Midbrain (tissue), 1 donor: ENCODE measurements at places on chromosomes 13 and 19.
A peak's percentile ranks its signal among the peaks of the same experiment; 100 is the strongest.

GRCh38 chr19:40685563-40685962, 4.9 kb downstream of the NUMBL start:
- no peak for DNase-seq

DNA sequence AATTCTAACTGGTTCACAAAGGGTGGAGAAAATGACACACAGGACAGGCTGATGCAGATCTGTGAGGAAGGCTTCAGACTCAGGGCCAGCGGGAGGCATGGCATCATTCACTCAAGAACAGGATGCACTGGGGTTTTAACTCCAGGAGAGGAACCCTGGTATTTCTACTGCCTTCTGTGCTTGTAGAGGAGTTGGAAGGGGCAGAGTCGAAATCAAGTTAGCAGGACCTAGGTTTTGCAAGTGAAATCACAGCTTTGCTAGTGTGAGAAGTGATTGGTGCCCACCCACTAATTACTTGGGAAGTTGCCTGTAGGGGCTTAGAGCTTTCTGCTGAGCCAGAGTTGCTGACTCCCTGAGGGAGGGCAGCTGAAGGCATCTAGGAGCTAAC, 92.7 kb downstream of the AKAP11 start:
- no peak for DNase-seq

DNA sequence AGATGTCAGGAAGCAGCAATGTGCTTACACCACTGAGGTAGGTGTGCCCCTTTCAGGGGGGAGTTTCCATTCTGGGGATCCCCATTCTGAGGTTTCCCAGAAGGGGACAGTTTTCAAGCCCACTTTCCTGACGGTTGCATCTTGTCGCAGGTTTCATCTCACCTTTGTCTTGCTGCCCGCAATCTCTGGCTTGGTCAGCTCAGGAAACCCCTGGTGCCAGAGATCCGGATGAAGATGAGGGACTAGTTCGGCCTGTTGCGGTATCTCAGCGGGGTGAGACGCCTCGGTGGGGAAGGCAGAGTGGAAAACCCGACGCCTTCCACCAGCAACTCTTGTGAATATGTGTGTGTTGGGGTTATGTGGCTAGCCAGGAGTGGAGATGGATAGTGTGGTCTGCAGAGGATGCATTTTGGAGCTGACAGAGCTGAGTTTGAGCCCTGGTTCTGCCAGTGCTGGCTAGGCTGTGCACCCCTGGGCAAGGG, 13.1 kb downstream of the TNFSF9 start:
- no peak for DNase-seq

GRCh38 chr19:19628501-19629134, 598 bp upstream of the LPAR2 start:
- DNase-seq: no peak

GRCh38 chr13:86731987-86732386, 932.8 kb upstream of the SLITRK6 start:
- DNase-seq: no peak

- DNase-seq: no peak
These were observed 3.5 kb upstream of the SBNO2 start for GRCh38 chr19:1177322-1178114.

DNA sequence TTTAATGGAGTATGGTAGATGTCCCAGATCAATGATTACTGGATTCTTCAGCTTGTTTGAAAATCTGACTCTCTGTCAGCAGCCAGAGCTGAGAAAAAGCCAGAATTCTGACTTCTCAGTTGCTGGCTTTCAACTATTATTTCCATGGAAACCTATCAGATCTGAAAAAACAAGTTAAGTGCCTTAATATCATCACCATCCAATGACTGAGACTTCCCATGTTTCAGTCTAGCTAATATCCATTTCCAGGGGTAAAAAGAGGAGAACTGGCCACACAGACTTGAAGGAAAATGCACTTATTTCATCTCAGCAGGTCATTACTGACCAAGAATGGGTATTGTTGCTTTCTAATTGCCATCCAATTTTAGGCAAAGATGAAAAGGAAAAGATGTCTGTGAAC, 75.2 kb downstream of the TNFSF11 start:
- DNase-seq: no peak

GRCh38 chr13:114025714-114026431, 52.0 kb upstream of the C13orf46 start:
- DNase-seq: peak; percentile 11

DNA sequence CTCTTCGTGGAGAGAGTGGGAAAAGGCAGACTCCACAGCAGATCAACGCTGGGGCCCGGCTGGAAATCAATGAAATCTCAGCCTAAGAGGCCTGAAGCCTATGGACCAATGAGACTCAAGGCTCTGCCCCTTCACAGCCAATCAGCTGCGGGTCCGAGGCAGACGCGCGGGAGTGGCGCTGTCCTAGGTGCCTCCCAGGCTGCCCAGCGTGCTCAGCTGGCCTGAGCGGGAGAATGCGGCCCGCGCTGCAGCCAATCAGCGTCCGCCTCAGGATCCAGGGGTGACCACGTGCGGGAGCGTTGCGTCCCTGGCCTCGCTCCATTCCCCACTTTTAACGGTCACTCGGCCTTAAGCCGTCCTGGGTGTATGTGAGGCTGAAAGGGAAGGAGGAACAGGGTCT, at the start of gene ZBTB32:
Gene ZBTB32 (plus strand): TSS at position 341 of the 400 bp plus-strand sequence. CDS start 10,069 bp downstream, outside the sequence.
- no peak for DNase-seq

DNA sequence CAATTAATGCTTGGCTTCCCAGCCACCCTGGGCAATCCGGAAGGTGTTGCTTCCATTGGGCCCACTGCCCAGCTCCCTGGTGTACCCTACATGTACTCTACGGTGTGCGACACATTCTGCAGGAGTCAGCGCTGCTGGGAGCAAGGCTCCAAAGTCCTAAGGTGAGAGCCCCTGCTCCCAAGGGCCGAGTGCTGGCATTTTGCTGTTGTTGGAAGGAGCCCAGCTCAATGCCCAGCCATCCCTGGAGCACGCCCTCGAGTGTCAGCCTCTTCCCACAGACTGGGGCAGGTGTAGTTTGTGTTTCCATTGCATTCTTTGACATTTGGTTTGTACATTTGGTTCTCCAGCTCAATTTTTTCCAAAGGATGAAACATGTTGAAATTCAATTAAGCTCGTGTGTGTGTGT, 64.6 kb downstream of the GGACT start:
- DNase-seq: no peak

DNA sequence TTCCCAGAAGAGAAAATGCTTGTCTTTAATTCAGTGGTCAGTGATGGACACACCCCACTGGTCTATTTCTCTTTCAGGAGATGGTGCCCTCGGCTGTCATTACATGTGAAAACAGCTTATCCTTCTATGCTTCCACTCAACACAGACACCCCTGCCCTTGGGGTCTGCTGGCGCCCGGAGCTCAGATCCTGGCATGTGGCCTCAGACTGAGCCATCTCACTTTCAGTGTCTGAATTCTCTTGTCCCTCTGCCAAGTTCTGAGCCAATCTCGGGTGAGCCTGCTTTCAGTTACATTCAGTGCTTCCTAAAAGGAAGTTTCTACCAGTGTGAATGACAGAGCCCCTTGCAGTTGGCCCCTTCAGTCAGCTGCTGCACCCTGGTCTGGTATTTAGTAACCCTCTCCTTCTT, 293.6 kb downstream of the DNAJC15 start:
- peak; percentile 61 for DNase-seq

GRCh38 chr13:87680298-87680697, 9.1 kb downstream of the SLITRK5 start:
- peak; percentile 3 for DNase-seq

DNA sequence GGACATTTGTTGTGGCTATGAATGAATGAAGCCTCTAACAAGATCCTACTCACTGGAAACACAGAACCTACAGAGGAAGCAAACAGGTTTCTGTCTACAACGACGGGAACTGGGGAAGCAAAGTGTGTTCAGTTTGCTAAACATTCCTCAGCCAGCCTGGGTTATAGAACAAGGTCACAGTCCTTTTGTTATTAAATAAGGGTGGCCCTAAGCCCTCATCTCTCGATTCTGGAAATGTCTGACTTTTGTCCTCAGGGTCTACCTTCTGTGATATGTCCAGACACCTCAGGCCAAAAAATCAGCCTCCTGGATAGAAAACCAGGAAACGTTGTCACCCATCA, 64.6 kb upstream of the ARHGEF7 start:
- DNase-seq: no peak

GRCh38 chr13:22735011-22735995, 445.5 kb upstream of the SGCG start:
- DNase-seq: no peak

- no peak for DNase-seq
These were observed 63.9 kb downstream of the LHFPL6 start for GRCh38 chr13:39538816-39539790.

DNA sequence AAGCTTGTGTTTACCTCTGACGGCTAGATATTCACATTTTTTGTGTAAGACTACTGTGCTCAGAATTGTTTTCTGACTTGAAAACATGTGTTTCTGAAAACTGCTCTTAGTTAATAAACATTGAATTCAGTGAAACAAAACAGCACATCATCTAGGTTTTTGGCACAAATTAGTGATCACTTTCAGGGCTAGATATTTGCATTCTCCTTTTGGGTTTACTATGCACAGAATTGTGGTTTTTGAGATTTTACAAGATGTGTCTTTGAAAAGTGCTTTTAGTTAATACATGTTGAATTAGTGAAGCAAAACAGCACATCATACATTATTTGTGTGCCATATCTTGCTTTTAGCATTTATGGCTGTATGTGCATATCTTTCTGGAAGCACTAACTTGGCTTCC, 8.2 kb upstream of the PARP4 start:
- no peak for DNase-seq

DNA sequence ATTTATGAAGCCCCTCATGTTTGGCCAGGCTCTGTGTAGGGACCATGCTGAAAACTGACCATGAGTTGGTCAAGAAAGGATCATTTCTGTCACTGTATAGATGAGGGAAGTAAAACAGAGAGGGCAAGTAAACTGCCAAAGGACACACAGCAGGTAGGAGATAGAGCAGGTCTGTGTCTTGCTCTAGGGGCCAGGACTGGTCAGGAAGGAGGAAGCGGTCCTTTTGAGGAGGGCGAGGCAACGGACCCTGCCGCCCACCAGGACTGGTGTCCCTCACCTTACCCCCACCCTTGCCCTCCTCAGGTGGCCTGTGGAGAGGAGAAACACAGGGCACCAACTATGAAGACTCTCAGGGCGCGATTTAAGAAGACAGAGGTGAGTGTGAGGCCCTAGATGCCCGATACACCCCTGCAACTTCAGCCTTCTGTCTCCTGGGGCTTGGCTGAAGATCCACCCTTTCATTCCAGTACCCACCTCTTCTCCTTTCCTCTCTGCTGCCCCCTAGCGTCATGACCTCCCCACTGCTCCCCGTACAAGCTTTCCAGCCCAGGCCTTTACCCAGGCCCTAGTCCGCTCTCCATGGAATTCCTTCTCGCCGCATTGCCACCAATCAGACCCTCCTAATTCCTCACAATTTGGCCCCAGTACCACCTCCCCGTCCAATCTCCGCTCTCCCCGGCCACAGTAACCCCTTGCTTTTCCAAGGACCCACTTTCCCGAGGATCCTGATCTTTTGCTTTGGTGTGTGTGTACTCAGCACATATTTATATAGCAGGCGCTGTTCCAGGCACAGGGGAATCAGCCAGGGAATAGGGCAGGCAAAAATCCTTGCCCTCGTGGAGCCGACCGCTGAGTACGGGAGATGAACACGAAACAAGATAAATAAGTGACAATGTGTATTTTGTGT, 3.9 kb downstream of the ANKRD24 start:
- peak; percentile 59 for DNase-seq

DNA sequence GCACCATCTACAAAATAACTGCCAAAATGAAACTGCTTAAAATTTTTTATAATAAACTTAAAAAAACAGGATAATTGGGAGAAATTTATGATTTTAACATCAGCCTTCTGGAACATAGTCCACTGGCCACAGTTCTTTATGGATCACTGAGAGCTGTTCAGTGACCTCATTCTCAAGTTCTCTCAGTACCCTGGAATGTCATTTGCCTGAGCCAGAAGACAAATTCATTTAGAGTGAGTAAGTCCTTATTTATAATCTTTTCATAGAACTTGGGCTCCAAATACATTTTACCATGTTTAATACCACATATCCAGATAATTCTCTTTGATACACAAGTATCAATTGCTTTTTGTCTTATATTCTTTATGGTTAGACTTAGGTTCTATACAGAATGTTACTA, 87.6 kb downstream of the CAB39L start:
- no peak for DNase-seq

DNA sequence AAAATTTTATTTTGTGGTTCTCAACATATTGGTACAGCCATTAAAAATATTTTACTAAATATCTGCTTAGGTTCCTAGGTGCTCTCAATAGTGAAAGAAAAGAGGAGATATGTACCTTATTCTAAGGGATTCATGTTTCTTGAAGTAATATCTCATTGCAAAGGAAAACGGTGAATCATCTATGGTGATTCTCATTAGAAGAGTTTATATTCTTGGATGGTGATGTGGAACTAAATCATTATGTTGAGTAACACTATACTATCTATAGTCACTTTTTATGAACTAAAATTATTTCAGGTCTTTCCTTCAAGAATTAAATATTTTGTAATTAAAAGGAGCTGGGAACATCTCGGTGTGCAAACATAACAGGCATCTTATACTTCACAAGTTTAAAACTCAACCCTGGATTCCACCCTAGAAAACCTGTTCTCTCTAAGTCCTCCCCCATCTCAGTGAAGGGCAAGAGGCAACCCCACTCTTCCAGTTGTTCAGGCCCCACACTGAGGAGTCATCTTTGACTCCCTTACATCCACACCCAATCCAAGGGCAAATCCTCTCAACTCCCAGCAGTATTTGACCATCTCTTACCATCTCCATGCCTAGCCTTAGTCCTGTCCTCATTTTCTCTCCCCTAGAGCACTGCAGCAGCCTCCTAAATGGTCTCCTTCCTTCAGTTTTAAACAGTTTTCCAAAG, 140.1 kb downstream of the RGCC start:
- no peak for DNase-seq

GRCh38 chr13:52850396-52851136, 2.1 kb upstream of the PCDH8 start:
- peak; percentile 78 for DNase-seq

- DNase-seq: no peak
These were observed 22.6 kb downstream of the FAM124A start for GRCh38 chr13:51244637-51245405.

DNA sequence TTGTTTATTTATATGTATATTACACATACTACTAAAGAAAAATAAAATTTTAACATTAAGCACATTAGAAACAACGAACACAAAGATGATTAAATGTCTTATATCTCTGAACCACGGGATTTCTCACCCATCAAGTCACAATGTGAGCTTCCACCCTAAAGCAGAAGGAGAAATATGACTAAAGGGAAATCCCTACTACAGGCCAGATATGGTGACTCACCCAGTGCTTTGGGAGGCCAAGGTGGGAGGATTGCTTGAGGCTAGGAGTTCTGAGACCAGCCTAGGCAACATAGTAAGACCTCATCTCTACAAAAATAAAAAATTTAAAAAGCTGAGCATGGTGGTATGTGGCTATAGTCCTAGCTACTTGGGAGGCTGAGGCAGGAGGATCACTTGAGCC, 24.6 kb downstream of the DCT start:
- no peak for DNase-seq

- DNase-seq: no peak
These were observed 386 bp downstream of the GIPR start for GRCh38 chr19:45668342-45668871.

GRCh38 chr13:97344265-97345175, 89.4 kb upstream of the RAP2A start:
- peak; percentile 74 for DNase-seq

- no peak for DNase-seq
These were observed 740.1 kb downstream of the UQCRFS1 start for GRCh38 chr19:28472843-28473242.

- no peak for DNase-seq
These were observed 23.3 kb downstream of the EXOSC8 start for GRCh38 chr13:37023871-37024270.

- no peak for DNase-seq
These were observed 945.5 kb upstream of the SLC10A2 start for GRCh38 chr13:104011505-104012241.

- DNase-seq: no peak
These were observed 654 bp downstream of the ZNF579 start for GRCh38 chr19:55579766-55580621.
